ENCODE measurements at places on chromosomes 12 and 14.
A peak's percentile ranks its signal among the peaks of the same experiment; 100 is the strongest.

DNA sequence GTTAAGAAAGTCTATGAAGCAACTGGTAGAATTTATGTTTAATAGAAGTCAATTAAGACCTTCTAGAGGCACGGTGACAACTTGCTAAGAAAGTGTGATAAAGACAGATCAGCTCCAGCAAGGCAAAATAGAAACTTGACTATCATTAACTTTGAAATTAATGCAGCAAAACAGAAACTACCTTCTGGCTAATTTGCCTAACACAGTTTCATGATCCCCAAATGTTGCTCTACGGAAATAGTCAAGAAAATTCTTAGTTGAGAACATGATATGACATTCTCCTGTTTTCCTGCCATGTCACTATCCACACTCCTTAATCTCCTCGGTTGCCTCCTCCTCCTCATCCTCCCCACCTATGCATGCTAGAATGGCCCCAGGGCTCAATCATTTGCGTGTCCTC lies 4.2 kb downstream of the DENND5B start:
- DNase-seq: no peak

GRCh38 chr12:51827925-51828818 lies 20.3 kb downstream of the FIGNL2 start:
- no peak for DNase-seq

GRCh38 chr14:102776761-102777710 lies at the start of gene TRAF3:
Gene TRAF3 (plus strand): TSS chr14:102777449. CDS start chr14:102870202, 92,753 bp downstream.
- DNase-seq: peak; percentile 71

DNA sequence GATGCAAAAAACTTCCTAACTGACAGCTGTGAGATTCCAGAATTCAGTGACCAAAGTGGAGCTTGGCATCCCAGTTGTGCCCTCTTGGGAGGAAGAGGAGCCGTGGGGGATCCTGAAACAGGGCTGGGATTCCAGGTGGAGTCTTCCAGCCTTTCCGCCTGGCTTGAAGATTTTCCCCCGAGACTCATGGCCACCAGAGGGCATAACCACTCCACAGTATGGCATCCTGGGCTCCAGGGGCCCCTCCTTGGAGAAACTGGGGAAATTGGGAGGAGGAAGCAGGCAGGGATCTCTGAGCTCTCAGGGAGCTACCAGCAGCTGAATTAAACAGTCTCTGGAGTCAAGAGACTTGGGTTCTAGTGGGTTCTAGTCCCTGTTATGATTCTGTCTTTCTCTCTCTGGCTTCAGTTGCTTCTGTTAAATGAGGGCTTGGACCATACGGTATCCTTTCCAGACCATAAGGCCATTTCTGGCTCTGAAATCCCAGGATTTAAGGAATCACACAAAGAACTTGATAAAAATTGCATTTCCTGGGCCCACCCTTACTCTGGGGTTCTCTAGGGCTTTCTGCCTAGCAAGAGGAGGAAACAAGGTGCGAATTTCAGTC lies 2.6 kb upstream of the TAMALIN start:
- no peak for DNase-seq

All from activated CD4-positive, CD25-positive, alpha-beta regulatory T cell treated with anti-CD3 and anti-CD28 coated beads, Interleukin-2, amount 50 U/mL, for 16 hours (primary cell).